ENCODE measurements at places on chromosomes 6 and 20.

DNA sequence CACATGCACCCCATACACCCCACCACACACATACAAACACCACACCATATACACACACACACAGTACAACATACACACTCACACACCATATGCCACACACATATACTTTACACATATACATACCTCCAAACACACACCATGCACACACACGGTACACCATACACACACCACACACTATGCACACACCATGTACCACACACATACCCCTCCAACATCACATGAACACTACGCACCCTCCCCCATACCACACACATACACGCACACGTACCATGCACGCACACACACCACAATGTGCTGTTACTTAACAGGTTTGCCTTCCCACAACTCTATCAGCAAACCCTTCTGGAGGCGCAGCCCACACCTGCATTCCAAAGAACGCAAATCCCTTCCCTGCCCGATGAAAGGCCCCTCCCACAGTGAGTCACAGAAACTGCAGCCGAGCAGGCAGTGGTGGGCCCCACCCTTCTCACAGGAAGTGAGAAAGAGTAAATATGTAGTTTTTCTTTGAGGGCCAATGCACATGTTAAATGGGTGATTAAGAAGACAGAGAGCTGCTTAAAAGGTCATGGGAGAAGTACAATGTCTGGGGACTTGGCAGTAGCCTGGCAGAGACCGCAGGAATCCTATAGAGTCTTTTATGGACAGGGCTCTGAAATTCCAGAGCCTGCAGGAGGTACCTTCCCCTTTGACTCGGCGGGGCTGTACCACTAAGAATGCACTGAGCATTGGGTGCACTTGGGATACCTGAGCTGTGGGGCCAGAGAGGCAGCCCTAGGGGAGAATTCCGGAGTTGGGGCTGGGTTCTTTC, 34.1 kb upstream of the EZR start:
- peak; percentile 90 for DNase-seq

DNA sequence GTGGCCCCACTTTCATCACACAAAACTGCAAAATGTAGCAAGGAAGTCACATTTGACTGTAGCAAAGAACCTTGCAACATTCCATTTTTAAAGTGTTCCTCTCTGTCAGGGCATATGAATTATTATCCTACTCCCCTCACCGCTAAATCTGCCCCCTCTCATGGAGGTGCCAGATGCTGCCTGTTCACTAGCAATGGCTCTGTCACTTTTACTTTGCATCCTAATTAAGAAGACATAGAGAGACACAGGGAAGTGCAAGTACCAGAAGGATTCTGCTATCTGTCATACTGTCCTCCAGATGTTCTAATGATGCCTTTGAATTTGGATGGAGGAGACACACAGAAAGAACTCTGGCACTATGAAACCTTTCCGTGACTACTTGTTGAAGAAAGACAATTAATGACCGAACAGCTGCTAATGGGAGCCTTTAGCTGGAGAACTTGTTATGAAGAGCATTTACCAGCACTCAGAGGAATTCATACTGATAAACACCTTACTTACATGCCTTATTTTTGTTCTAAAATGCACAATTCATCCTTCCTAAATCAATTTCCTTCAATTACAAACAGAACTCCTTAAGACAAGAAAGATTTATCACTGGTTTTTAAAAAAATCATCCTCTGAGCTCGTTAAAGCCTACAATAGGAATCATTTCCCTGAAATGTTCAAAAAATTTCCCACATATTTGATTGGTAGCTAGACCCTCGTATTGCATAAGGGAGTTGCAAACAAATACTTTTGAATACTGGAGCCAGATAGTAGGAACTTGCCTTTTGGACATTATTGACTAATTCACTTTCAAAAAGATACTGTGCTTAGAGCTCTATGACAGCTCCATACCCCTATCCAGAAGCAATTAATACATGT, 292.6 kb downstream of the UBE3D start:
- no peak for DNase-seq

GRCh38 chr20:2521369-2522305, 12.9 kb upstream of the ZNF343 start:
- DNase-seq = peak; percentile 68

DNA sequence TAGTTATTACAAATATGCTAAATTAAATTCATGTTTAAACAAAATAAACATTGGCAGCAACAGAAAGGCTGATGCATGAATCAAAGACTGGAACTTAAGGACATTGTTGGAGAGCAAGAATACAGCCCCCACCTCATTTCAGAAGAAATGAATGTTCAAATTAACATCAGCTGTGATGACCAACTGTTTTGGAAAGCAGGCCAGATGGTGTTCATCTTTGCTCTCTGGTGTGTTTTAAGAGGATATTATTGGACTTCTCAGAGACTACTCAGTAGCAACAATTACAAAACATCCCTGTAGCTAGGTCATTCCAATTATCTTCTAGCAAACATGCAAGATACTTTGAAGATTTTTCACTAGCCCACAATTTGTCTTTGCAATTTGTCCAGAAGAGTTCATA, 118.6 kb upstream of the DOK5 start:
- DNase-seq = no peak

DNA sequence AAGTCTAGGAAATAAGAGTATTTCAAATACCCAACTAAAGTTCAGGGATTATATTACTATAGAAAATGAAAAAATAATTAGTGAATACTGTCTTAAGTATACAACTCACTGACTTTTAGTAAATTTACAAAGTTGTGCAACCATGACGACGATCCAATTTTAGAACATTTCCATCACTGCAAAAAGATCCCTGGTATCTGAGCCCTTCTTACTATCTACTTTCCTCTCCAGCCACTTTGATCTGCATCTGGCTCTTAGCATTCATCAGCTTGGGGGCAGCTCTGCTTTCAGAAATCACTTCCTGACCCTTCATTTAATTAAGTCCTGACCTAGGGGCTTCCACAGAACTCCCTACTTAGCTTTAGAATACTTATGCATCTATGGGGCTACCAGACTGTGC, 38.2 kb upstream of the RBL1 start:
- DNase-seq = no peak

- peak; percentile 26 for DNase-seq
Observed at GRCh38 chr6:135002229-135002844, 52.3 kb downstream of the HBS1L start.

DNA sequence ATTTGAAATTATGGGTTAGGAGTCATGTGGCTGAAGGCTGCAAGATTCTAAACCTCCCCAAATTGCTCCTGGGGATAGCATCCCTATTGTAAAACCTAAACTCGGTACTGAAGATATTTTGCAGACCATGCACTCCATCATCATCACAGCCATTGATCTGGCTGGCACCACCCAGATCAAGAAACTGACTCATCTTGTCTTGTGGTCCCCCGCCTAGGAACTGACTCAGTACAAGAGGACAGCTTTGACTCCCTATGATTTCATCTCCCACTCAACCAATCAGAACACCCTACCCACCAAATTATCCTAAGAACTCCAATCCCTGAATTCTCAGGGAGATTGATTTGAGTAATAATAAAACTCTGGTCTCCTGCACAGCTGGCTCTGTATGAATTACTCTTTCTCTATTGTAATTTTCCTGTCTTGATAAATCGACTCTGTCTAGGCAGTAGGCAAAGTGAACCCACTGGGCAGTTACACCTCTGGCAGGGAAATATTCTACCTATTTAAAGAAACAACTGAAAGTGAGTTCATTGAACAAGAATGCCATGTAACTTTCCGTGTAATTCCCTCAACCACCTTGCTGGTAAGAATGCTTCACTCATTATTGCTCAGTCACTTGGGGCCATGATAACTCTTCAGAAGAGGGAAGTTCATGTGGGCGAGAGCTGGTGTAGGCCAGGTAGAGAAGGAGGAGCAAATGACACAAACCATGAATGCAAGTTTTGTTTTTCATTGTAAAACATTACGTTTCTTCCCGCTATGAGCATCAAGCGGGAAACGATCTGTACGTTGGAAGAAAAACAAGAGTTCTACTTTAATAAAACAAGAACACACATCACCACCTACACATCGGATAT, 602.9 kb upstream of the ARID1B start:
- DNase-seq = no peak

- peak; percentile 67 for DNase-seq
Observed at GRCh38 chr6:106666282-106667021, 37.1 kb downstream of the QRSL1 start.

GRCh38 chr20:49207076-49207475, 12.1 kb upstream of the DDX27 start:
- peak; percentile 60 for DNase-seq

- DNase-seq = peak; percentile 63
Observed at GRCh38 chr6:16316741-16317251, 78.4 kb downstream of the GMPR start.

DNA sequence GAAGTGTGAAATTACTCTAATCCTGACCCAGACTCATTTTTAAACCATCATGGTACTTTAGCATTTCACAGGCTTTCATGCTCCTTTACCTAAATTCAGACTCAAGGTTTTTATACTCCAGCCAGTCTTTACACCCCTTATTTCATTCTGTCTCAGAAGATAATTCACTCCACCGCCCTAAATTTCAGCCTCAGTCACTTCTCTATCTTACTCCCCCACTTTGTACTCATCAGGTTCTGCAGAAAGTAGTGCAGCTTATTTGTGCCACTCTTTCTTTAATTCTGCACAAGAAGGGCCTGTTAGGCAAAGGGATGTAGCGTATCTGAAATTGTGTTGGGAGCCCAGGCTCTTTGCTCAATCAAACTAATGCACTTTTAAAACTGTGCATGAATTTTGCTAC, 205.5 kb downstream of the ARHGAP18 start:
- DNase-seq = no peak

DNA sequence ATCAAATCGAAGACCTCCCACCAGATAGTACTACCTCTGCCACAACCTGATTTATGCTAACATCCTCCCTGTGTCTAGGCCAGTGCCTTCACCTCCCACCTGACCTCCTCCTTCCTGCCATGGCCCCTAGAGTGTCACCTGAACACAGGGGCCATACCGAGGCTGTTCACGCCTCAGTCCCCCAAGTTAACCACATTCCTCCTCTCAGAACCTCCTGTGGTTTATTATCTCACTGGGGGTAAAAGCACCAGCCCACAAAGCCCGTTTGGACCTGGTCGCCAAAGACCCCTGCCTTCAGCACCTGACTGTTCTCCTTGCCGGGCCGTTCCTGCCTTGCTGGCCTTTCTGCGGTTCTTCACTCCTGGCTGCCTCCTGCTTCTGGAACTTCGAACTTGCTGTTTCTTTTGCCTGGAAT, 13.7 kb downstream of the MAS1 start:
- no peak for DNase-seq

GRCh38 chr6:74638412-74638811, 567.4 kb downstream of the COL12A1 start:
- no peak for DNase-seq

DNA sequence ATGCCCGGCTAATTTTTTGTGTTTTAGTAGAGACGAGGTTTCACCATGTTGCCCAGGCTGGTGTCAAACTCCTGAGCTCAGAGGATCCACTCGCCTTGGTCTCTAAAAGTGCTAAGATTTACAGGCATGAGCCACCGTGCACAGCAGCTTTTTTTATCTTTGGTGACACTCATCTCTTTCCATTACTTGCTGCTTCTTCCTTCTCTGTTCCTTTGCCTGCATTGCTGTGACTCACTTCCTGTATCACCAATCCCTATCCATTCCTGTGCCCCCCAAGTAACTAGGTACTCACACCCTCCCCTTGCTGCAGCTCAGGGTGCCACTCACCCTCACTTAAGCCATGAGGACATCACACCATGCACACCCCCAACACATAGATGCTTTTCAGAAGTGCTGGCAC, 24.6 kb downstream of the KHDC1L start:
- DNase-seq = peak; percentile 20

GRCh38 chr6:141752677-141753076, 380.0 kb upstream of the GJE1 start:
- no peak for DNase-seq

- DNase-seq = peak; percentile 90
Observed at GRCh38 chr6:26400626-26401025, 1.4 kb upstream of the BTN3A1 start.

GRCh38 chr20:38135271-38135650, 29.8 kb downstream of the TGM2 start:
- DNase-seq = peak; percentile 28

GRCh38 chr6:151483994-151484393, 9.8 kb upstream of the CCDC170 start:
- no peak for DNase-seq

GRCh38 chr6:30974490-30975252, 8.8 kb upstream of the MUC21 start:
- DNase-seq = no peak
